ENCODE measurements at places on chromosomes 11 and 22.

DNA sequence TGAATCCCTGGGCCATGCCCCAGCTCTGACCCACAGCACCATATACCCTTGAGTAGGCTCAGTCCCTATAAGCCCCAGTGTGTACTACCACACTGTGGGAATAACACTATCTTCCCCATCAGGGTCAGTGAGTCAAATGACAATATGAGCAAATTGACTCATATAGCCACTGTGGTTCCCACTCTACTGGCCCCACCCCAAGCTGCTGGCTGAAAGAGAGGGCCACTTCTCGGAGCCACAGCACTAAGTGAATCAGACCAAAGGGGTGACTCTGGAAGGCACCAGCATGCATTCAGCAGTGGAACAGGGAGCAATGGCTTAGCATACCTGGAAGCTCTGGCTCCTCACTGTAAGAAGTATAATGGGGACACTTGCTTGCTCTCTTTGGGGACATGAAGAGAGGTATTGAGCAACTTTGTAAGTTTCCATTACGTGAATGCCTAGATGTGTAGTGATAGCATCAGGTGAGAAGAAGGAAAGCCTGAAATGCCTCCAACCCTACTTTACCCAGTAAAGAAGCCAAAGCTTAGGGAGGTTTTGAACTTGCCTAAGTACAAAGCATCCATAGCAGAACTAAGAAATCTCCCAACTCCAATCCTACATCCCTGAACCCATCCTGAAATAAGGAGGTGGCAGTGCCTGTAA, 13.5 kb downstream of the CD59 start:
- no peak for DNase-seq

GRCh38 chr22:48431014-48431413, 1396.7 kb downstream of the BRD1 start:
- no peak for DNase-seq

DNA sequence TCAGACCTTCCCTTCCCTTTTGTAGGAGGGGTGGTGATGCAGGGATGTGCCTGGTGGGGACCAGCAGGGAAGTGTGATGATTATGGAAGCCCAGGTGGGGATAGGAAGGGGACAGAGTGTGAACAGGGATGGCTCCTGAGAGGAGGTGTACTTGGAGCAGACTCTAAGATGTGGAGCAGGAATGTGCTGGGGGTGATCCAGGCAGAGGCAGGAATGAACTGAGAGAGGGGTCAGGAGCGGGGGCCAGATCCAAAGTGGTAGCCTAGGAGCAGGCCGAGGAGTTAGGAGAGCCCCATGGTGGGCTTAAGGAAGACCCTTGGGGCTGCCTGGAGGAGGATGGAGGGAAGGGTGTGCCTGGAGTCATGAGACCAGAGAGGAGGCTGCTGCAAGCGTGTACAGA, 3.7 kb downstream of the NPTXR start:
- DNase-seq, result no peak

DNA sequence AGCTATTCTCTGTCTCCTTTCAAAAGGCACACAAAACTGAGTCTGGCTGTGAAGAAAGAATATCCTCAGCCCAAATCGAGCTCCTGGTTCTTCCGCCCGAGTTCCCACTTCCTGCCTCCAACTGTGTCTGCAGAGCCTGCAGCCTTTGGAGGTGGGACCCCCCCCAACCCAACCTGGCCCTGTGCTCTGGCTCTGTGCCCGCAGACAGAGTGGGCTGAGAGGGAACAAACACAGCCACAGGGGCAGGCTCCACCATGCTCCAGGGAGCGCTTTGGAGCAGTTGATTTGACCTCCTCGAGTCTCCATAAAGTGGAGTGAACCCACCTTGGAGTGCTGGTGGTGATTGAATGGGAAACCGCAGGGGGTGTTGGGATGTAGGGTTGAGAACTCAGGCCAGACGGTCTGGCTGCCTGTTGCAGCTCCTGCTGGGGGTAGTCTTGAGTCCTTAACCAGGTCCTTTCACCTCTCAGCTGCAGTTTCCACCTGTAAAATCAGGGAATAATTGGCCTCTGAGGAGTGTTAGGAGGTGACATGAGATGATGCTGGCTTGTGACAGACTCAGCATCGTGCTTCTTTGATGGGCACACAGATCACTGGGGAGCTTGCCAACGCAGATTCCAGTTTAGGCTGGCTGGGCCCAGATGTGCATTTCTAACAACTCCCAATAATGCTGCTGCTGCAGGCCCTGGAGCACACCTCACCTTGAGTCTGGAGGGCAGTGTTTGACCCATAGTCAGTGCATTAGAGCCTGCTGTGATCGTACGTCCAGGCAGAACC, 11.4 kb downstream of the DAGLA start:
- DNase-seq, result no peak

- no peak for DNase-seq
Observed at GRCh38 chr11:46846510-46846830, 390 bp upstream of the CKAP5 start.

GRCh38 chr22:40449676-40450035, 79.3 kb downstream of the SGSM3 start:
- no peak for DNase-seq

GRCh38 chr11:116871248-116871647, 33.8 kb upstream of the APOA1 start:
- DNase-seq, result no peak

DNA sequence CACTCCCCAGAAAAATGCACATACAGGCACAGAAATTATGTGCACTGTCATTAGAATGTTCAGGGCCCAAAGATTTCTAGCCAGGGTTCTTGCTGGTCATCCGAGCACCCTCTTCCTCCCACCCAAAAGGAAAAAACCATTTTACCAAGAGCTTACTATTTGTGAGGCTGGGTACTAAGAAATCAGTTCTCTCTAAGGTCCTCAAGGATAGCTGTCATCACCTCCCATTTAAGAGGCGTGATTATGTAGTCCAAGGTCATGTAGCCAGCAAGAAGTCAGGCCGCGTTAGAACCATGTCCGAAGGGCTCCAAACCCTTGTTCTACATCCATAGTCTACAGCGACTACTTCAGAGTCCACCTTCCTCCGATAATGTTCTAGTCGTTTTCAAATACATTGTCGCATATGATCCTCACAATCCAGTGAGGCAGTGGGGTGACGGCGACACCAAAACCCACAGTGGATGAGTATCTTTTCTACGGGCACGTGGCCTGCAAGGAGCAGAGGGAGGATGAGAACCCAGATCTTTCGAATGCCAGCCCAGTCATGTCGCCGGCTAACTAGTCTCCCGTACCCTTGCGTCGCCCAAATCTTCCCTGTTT, 634 bp downstream of the TIMM8B start:
- DNase-seq, result peak; percentile 24

DNA sequence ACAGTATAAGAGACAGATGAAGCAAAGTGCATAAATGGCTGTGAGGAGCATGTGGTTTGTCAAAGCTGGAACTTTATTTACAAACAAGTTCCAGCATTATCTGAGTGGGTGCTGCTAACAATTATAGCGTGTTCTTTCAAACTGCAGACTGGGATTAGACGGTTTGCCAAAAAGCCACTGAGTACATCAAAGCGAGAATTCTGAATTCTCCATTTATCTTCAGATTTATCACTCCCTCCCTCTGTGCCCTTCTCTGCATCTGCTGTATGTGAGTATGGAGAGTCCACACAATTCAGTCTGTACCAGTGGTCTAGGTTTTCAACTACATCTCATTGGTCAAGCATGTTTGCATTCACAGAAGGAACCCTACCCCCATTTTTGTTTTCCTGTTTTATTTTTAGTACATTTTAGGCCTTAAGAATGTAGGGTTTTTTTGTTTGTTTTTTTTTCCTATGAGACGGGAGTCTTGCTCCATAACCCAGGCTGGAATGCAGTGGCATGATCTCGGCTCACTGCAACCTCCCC, 18.1 kb upstream of the INCENP start:
- DNase-seq, result no peak

DNA sequence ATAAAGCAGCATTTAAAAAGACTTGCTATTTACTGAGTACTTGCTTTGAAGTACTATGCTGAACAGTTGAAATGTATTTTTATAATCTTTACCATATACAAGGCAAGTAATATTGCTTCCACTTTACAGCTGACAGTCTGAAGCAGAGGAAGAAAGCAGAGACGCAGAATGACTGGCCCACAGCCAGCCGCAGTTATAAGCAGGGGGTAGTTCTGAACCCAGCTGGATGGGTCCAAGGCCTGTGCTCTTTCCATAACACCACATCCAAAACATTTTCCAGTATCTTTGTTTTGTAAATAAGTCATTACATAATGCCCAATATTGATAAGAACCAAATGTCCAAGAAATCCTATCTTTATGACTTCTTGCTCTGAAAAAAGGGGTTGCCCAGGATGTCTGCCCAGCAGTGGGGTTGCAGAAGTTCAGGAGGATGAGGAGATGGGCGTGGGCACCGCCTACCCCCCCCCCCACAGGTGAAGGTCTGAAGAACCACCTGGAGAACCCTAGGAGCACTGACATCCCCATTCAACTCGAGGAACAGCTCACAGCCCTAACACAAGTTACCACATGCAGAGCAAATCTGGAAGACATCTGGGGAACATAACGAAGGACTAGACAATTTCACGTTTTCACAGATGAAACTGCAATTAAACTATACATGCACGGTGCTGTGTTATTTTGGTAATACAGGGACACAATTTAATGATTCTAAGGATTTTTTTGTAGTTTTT, 24.2 kb upstream of the YPEL1 start:
- DNase-seq, result no peak

- peak; percentile 93 for DNase-seq
Observed at GRCh38 chr11:76721755-76722677, 51.5 kb upstream of the LRRC32 start.

- DNase-seq, result no peak
Observed at GRCh38 chr22:30212363-30212995, 34.1 kb downstream of the LIF start.

- DNase-seq, result no peak
Observed at GRCh38 chr11:86014221-86014620, 54.7 kb downstream of the PICALM start.

GRCh38 chr11:22044126-22044525, 148.8 kb upstream of the ANO5 start:
- no peak for DNase-seq

DNA sequence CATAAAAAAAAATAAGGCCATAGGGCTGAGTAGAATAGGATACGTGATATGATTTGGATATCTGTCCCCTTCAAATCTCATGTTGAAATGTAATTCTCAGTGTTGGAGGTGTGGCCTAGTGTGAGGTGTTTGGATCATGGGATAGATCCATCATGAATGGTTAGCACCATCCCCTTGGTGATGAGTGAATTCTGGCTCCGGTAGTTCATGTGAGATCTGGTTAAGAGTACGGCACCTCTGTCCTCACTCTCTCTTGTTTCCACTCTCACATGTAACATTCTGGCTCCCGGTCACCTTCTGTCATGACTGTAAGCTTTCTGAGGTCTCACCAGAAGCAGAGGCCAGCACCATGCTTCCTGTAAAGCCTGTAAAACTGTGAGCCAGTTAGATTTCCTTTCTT, 45.5 kb downstream of the RAB30 start:
- DNase-seq, result no peak

- no peak for DNase-seq
Observed at GRCh38 chr11:70415191-70415590, 16.9 kb downstream of the CTTN start.

- no peak for DNase-seq
Observed at GRCh38 chr11:696955-697491, 1.4 kb downstream of the TMEM80 start.

DNA sequence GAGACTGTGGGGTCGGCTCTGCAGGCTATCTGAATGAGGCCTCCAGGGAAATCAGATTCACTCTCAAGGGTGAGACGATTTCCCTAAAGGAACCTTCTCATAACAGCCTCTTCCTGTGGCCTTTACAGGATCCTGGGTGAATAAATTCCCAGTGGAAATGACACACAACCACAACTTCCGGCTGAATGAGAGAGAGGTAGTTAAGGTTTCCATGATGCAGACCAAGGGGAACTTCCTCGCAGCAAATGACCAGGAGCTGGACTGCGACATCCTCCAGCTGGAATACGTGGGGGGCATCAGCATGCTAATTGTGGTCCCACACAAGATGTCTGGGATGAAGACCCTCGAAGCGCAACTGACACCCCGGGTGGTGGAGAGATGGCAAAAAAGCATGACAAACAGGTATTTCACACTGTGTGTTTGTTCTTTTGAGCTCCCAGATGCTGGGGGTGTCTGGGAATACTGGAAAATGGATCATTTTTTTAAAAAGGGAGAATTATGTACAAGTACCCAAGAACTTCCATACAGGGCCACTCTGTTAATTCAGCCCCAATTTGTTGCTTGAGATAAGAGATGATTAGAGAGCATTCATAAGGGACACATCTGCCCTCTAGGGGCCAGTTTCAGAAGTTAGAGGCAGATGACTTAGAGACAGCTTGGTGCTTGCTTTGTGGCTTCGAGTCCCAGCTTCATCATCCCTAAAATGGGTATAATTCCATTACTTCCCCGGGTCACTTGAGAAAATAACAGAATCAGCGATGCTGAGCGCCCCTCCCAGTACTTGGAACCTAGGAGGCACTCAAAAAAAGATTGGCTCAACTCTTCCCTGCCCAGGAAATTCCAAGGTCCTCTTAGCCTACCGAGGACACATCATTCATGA, 10.2 kb downstream of the SERPIND1 start:
- DNase-seq, result peak; percentile 69

DNA sequence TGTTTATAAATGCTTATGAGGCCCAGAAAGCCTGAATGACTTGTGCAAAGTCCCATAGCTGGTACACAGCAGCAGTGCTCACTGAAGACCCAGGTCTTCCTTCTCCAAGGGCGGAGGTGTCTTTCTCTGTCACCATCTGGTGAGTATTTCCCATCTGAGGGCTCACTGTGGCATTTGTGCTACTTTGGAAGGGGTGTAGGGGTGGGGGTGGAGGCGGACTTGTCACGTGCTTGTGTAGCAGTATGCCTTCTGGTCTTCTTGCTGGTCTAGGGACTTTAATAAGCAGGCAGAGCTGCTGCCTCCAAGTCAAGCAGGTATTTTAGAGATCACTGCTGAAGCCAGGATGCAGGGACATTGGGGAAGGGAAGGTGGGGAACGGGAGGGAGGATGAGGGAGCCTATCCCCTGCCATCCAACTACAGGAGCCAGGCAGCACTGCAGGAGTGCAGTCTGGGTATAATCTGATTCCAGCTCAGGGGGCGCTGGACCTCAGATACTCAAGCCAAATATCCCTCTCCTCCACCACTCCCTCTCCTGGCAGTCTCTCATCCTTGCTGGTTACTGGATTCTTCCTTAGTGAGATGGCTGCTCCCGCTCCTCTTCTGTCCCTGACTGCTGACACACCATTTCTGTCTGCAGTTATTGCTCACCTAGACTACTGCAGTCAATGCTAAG, 3.4 kb downstream of the ABCC8 start:
- peak; percentile 92 for DNase-seq

- no peak for DNase-seq
Observed at GRCh38 chr11:15434529-15434928, 319.8 kb downstream of the INSC start.
